ENCODE measurements at places on chromosomes 3 and 15. TPM values are rescaled to one million over a fixed set of nuclear protein-coding genes. Genes with fewer than 3 reads are reported as not detected.

Gene GXYLT2
- total RNA-seq = not detected

Gene FGF7
- total RNA-seq = not detected

Gene RSRC1
- 17.8 TPM for total RNA-seq

Gene IL17RC
- total RNA-seq = 23.4 TPM

Gene FBXL22
- total RNA-seq = 1.0 TPM

Gene GRK7
- not detected for total RNA-seq

Gene HES1
- total RNA-seq = 543 TPM

Gene GJD2
- not detected for total RNA-seq

DNA sequence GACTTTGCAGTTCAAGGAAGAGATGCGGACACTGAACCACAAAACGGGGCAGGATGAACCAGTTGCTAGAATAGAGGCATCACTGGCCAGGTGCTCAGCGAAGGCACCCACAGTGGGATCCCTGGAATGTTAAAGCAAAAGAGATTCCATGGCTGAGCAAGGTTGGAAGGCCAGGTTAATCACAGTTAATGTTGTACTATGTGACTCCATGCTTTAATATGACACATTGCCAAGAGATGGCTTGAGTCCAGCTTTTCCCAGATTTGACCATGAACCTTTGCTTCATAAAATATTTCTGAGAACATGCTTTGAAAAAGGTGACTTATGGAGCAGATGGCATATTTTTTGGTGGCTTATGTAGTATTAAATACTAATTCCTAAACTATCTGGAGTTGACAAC, 76.2 kb upstream of the CMTM7 start:
- no peak for DNase-seq

DNA sequence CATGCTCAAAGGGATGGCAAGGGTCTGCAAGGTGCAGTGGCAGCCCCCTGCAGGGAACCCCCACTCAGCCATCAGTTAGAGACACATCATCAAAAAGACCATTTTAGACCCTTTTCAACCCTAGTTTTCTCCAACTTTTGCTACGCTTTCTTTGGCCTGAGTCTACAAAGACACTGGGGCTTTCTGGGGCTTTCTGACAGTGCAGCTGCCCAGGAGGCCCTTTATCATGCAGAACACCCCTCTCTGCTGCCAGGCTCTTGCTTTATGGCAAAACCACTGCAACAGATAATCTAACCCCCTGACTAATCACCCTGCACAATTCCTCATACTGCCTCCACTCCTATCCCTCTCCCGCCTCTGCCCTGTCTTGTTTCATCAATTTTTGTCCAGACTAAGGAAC, 2.4 kb downstream of the NMNAT3 start:
- DNase-seq = no peak

DNA sequence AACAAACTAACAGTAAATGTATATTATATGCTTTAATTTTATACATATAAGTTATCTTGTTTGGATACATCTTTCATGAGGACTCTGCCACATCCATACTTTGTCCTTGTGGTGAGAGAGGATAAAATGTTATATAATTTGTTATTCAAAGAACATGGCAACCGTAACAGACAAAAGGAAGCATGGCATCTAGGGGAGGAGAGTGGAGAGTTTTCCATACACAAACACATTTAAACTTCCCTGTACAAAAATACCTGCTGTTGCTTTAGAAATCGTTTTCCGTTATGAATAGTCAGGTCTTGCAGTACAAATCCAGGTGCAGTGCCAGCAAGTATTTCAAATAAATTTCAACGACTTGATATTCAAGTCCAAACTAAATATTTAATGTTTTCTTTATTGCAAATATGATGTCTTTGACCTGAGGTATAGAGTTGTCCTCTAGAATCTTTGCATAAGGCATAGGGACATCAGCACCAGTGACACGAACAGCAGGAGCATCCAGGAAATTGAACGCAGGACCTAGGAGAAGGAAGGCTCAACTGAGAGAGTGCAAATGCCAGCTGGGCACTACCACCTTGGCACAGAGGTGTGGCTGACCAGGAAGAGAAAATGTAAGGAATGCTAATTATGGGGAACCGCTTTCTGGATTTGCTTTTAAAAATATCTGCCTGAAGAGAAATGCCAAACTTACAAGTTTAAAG, 5.8 kb downstream of the PDHB start:
- DNase-seq = no peak

DNA sequence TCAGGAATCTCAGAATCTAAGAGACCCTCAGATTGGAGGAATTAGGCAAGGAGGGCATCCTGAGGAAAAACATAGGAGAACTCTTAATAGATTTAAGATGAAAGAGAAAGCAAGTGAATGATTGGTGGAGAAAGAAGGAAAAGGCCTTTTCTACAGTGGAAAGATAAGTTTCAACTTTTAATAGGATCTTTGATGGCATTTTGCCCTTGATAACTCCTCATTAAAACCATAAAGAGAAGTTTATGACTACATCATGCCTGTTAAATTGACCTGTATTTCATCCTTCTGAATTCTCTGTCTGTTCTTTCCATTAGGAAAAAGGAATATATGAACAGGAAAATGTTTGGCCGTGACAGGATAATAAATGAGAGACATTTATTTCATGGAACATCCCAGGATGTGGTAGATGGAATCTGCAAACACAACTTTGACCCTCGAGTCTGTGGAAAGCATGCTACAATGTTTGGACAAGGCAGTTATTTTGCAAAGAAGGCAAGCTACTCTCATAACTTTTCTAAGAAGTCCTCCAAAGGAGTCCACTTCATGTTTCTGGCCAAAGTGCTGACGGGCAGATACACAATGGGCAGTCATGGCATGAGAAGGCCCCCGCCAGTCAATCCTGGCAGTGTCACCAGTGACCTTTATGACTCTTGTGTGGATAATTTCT, 30.1 kb downstream of the TIPARP start:
- DNase-seq = no peak

DNA sequence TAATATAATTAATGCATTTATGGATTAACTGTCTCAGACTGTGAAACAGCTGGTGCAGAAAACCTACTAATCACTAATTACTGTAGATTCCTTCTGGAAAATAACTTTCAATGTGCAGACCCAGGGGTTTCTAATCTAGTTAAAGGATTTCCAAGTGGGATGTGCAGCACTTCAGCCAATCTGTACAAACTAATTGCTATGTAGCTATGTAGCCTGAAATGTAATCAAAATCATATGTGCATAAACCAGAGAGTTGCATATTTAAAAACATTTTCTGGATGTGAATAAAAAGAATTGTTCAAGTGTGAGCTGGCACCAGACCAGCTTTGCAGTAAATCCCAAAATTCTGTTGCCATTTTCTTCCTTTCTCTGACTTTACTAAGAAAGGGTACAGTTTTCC, 127.5 kb upstream of the CD96 start:
- DNase-seq = no peak

- peak; percentile 97 for DNase-seq
Measured at GRCh38 chr15:74196175-74196574, 6.4 kb downstream of the STRA6 start.

GRCh38 chr3:27224197-27224596, 145.0 kb downstream of the NEK10 start:
- DNase-seq = no peak

DNA sequence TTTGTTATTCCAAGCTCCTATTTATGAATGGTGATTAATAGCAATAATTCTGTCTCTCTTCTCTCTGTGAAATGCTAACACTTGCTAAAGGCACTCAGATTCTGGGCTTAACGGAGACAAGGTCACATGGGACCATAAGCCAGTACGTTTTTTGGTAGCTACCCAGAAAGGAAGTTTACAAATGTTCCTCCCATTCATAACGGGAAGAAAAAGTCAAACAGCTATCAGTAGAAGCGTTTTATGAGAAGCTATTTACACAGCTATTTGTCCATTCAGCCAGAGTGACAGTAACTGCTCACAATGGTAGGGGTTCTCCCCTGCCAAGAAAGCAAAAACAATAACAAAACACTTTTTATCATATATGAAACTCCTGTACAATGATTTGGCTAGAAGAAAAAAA, 51.5 kb downstream of the ZMAT3 start:
- no peak for DNase-seq

DNA sequence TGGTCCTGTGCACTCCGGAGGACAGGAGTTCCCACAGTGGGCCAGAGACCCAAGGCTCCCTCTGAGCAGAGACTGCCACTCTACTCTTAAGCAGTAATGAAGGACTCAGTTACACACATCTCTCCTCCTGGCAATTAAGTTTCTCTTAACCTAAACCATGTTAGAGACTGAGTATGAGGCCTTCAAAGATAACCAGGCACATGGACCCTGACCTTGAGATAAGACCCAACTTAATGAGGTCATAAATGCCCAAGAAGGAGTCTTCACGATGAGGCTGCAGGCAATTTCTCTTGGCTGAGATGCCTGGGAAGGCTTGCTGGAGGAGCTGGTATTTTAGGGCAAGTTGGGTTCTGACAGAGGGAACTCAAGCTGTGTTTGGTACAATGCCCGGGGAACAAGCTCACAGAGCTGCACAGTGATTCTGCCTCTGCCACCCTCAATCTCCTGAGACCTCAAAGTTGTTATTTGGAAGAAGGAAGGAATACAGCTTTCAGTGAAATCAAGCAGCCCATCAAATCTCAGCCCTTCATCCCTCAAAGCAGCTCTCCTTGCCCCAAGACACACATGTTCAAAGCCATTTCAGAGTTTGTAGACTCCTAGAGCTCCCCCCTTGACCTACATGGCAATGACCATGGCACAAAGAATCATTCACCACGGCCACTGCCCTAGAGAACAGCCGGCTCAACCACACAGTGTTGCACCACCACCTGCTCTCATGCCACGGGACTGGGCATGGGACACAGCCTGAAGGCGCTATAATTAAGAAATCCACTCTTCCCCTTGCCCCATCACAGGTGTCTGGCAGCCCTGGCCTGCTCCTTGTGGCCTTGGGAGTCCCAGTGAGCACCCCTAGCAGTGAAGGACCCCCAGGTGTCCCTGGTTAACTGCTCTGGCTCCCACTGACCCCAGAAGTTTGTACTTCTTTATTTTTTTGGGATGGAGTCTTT, 7.1 kb downstream of the RMDN3 start:
- DNase-seq = no peak

GRCh38 chr3:66692766-66693150, 191.9 kb upstream of the LRIG1 start:
- no peak for DNase-seq

DNA sequence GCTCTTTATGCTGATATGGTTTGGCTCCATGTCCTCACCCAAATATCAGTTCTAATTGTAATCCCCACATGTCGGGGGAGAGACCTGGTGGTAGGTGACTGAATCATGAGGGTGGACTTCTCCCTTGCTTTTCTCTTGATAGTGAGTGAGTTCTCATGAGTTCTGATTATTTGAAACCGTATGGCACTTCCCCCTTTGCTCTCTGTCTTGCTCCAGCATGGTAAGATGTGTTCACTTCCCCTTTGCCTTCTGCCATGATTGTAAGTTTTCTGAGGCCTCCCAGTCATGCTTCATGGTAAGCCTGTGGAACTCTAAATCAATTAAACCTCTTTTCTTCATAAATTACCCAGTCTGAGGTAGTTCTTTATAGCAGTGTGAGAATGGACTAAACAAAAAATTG, 107.6 kb downstream of the IMPG2 start:
- no peak for DNase-seq

GRCh38 chr3:123880998-123881561, 3.1 kb downstream of the MYLK start:
- DNase-seq = peak; percentile 53

GRCh38 chr3:111070772-111071256, 802 bp upstream of the NECTIN3 start:
- peak; percentile 82 for DNase-seq

- no peak for DNase-seq
Measured at GRCh38 chr15:75249726-75250125, 8.4 kb upstream of the GOLGA6C start.

- DNase-seq = no peak
Measured at GRCh38 chr15:91136386-91136923, 36.4 kb downstream of the SV2B start.

DNA sequence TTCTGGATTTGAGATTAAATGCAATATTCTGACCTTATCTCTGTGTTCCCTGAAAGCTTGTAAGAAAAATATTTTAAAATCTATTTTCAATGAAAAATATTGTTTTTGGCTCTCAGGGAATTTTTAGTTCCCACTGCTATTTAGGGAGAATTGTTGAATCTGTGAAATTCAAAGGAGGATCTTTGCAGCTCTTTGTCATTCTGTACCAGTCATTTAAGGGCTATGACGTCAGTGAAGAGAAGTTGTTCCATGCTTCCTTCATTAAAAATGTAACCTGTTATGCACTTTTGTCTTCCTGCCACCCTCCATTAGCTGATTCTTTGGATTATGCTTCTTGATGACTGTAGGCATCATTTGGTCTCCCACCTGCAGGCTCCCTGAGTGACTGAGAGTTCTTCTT, 427.8 kb upstream of the C2CD4B start:
- no peak for DNase-seq

DNA sequence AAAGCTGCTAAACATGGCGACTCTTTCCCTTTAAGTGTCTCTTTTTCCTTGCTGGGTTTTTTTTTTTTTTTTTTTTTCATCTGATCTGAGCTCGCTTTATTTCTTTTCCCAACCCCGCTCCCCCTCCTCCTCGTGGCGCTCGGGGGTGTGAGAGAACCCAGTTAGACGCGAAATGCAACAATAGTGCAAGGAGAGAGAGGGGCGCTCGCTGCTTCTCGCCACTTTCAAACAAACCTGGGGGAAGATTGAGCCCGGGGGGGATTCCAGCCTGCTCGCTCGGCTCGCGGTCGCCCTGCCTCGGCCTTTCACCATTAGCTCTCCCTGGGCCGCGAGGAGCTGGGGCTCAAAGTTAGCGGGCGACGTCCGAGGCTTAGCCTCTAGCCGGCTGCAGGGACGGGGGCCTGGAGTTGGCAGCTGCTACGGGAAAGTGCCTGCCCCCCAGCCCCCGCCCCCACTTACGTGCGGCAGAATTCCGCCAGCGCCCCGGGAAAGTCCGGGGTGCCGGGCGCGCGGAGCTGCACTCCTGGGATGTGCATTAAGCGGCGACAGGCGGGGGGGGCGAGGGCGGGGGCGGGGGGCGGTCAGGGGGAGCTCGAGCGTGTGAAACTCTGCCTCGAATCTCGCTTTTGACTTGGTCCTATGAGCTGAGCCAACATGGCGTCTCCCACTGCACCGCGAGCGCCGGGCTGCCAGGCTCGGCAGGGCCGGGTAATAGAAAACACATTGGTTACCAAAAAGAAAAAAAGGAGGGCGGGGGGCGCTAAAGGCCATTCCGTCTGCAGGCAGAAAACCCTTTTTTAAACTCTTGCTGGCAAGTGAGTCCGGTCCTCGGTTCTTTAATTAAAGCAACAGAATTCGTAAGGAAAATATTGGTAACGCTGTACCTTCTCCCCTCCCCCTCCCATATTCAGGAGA, 10.4 kb downstream of the NR2F2 start:
- peak; percentile 49 for DNase-seq

DNA sequence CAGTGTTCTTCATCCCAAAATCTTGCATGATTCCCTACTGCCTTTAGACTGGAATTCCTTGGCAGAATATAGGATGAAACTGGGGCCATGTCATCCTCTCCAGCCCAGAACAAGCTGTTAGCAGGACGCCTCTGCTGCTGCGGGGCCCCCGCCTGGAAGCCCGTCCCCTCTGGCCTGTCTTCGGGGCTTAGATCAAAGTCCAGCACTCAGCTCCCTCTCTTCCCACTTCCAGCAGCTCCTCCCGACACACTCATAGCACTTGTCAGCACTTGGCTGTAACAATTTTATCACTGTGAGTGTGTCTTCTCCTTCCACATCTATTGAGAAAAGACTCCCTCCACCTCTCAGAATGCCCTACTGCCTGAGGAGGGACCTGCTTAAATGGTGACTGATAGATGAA, 112.0 kb upstream of the HACD2 start:
- DNase-seq = no peak

All from HT-29 (cell line).